Ureter (tissue), 1 donor: ENCODE measurements at places on chromosomes 4 and X. TPM values are rescaled to one million over a fixed set of nuclear protein-coding genes. Genes with fewer than 3 reads are reported as not detected.

The ADH1B gene
- total RNA-seq = 142 TPM

DNA sequence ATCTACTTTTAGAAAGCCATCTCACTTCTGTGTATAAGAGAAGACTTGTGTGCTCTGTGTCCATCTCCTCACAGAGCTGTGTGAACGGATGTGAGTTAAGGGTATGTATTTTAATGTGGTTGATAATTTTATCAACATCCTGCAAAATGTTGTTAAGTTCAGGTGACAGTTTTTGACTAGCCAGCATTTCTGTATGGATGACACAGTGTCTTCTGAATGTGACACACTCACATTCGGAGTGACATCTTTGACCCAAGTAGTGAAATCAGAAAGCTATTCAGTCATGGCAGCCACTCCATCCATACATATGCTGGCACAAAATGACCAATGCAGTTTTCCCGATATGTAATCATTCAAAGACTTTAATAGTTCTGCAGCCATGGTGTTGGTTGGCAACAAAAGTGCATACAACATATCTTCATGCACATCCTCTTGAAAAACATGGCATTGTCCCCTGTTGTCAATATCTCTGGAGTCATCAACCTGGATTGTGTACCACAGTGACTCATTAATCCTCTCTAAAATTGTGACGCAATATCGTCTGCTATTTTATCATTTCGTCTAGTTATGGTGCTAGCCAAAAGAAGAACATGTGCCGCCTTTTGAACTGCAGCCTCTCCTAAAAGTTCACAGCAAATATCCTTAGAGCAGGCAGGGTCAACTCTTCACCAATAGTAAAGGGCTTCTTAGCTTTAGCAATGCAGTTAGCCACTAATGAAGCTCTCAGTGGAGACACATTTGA, 6.8 kb upstream of the FGF2 start:
- no peak for DNase-seq

DNA sequence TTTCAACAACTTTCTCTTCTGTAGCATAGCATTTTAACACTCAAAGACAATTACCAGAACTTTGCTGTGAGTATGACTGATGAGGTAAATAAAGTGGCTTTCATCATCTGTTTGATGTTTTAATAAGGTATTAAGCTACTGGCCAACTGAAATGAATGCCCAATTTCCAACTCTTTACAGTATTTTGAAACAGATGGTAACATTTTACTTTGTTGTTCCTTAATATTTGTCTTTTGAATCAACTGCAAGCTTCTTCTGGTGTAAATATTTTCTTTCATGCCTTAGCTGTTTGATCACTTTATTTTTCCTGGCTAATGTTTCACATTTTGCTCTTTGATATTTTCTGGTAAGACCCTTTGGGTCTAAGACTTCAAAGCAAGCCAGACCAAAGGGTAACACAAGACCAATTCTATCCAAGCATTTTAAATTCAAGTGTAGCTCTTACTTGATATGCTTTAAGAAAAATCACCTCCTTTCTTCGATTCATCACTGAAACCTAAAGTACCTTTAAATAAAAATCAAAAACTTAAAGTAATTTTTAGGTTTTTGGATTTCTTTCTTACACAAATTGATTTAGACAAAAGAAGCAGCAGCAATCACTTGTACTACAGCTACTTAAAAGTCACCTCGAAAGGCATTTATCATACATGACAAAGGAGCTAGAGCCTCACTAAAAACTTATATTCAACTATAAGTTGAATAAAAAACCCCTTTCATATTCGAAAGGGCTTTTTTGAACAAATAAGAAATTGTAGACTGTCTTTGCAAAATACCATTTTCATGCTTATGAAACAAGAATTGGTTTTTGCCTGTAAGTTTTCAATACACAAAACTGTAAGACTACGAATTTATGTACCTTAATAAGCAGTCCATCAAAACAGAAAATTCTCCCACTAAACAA, 57.6 kb downstream of the TBCK start:
- DNase-seq = no peak

- no peak for DNase-seq
Observed at GRCh38 chr4:106864231-106864630, 171.9 kb downstream of the DKK2 start.

The GEMIN8 gene
- 29.5 TPM for total RNA-seq

DNA sequence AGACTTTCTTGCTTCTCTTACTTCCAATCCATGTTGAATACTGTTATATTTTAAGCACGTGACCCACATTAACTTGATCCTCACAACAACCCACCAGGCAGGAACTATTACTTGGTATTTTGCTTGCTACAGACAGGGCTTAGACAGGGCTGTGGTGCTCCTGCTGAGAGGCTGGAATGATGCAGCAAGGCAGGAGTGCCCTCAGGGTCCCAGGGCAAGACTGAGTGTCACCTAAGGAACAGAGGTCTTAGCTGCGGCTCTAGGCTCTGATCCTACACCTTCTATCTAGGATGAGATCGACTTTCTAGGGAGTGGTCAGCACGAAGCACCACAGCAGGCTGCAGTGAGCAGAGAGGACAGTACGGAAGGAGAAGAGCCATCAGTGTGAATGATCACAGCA, 20.0 kb downstream of the TAPT1 start:
- no peak for DNase-seq

The MAGED4B gene
- total RNA-seq = 8.3 TPM

DNA sequence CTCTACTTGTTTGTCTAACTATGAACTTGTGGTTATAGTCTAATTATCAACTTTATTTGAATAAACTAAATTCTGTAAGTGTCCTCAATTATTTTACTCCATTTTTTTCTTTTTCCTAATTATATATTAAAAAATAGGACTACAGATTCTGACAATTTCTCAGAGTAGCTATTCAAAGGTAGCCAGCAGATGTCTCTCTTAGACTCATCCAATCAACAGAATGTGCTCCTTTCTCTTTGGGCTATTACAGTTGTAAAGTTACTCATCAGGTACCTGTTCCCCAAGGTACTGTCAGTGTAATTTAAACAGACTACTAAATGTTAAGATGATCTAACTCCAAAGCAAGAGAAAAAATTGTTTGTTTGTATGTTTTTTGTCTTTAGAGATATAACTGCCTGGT, 248.6 kb downstream of the PCDH18 start:
- no peak for DNase-seq

The THAP9 gene
- total RNA-seq = 6.5 TPM

The LRP2BP gene
- total RNA-seq = 2.1 TPM

- DNase-seq = no peak
Observed at GRCh38 chrX:48509619-48510018, 827 bp downstream of the PORCN start.

The MUC7 gene
- not detected for total RNA-seq

- DNase-seq = peak; percentile 65
Observed at GRCh38 chrX:49840679-49841078, 11.6 kb downstream of the PAGE4 start.

DNA sequence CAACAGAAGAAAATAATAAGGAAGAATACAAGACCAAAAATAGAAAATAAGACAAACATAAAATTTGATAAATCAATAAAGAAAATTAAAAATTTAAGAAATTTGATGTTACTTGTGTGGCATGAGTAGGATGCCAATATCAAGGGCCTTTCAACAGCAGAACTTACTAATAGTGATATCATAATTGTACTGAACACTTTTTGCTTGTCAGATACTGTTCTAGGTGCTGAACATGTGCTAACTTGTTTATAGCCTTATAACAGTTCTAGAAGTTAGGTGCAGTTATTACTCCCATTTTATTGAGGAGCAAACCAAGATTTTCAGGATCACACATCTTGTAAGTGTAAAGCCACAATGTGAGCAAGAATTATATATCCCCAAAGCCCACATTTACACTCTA, 546.0 kb upstream of the EPHA5 start:
- no peak for DNase-seq

The CXCL1 gene
- total RNA-seq = 0.55 TPM

The TRIM2 gene
- total RNA-seq = 90.6 TPM

DNA sequence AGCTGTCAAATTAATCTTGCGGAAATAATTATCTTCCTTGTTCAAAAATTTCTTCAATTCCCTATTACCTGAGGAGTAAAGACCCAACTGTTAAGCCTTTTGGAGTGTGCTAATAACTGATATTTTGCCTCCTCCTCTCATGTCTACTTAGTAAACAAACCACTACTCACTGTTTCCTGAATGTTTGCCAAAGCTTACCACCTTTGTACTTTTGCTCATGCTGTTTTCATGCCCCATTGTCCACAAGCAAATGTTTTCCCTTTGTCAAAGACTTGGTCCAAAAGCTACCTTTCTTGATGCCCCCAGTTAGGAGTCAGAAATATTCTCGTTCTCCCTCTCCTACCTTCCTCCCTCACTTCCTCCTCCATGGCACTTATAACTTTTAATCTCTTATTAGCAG, 226.1 kb downstream of the ENOX2 start:
- no peak for DNase-seq

DNA sequence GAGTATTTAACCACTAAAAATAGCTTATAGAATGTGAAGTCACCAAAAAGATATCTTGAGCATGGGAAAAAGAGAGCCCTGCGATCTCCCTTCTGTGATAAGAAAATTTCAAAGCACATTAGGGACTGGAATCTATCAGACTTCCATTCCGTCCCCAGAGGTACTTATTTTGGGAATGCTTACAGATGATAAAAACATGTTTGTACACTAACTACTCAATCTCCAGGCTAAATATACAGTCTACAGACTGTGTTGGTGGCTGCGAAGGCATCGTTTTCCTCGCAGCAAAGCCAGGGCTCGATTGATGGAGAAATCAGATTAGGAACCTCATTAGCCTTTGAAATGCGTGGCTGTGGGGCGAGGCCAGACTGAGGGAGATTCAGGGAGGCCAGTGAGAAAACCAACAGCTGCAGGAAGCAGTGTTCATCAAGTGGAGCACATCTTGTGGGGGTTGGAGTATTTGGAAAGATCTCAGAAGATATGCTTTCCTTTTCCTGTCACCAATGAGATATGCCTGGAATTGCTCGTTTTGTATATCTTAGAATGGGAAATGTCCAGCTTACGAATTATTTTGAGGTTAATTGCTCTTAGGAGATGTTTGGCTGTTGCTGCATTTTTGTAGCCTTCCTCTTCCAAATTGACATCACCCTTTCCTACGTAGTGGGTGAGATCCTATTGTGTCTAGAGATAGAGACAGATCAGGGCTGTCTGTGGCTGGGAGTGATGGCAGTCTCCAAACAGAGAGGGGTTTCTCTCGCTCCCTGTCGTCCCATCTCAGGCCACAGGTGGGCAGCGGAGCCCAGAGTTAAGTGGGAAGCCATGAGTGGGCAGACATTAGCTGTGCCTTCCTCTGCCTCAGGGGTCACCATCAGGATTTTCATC, 224.9 kb upstream of the FAT1 start:
- DNase-seq = no peak

DNA sequence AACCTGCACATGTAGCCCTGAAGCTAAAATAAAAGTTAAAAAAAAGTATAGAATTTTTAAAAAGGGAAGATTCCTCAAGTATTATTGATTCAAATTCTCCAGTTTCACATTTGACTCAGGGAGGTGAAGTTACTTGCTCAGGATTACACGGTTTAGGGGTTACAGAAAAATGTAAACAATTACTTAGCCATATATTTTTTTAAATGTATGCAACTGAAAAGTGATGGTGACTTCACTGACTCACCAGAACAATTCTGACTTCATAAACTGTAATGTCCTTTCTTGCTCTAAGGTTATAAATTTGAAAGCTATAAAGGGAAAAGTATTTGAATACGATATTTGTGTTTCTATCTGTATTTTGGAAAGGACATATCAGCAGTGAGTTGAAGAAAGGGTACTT, 371.2 kb downstream of the SPRY1 start:
- DNase-seq = no peak

- DNase-seq = no peak
Observed at GRCh38 chr4:117949621-117950020, 84.7 kb upstream of the NDST3 start.

DNA sequence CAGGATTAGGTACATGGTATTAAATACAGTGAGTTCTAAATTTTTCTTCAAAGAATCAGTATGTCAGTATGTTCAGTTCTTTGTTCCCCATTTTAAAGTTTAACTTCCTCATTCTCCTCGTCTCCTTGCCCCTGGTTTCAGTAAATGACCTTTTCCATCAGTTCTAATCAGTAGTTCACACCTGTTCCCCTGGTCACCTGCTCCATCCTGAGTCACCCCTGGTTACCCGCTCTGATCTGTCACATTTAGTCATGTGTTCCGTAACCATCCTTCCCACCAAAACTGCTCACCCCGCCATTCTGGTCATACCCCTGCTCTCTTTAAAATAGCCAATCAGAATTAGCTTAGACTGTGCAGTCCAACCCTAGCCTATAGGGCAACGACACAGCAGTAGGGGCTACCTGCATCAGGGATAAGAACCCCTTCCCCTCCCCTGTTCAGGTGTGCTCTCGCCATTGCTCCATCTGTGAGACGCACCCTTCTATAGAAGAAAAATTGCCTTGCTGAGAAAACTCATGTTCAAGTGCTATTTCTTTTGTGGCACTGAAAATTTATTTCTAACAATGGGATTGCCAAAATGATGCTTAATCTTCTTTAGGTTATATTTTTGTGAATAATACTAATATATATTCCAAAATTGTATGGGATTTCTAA, 181.3 kb downstream of the OR13H1 start:
- no peak for DNase-seq

The SHROOM2 gene
- total RNA-seq = 17.5 TPM

The PASD1 gene
- not detected for total RNA-seq

GRCh38 chrX:65536291-65536690, 1.7 kb upstream of the LAS1L start:
- DNase-seq = no peak
